ENCODE measurements at places on chromosomes 6 and 20.

GRCh38 chr20:50674138-50674825 lies 17.1 kb downstream of the RIPOR3 start:
- DNase-seq: no peak

DNA sequence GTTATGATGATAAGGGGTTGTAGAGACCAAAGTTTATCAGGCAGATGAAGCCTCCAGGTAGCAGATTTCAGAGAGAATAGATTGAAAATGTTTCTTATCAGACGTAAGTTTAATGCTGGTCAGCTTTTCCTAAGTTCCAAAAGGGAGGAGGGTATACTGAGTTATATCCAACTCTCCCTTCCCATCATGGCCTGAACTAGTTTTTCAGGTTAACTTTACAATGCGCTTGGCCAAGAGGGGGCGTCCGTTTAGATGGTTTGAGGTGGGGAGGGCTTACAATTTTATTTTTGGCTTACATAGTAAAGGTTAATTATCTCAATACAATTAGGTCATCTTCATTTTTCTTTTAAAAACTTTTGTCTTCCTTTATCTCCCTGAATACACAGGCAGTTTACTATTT lies 19.4 kb upstream of the IL22RA2 start:
- no peak for DNase-seq

GRCh38 chr6:94478133-94479005 lies 1059.0 kb upstream of the EPHA7 start:
- no peak for DNase-seq

- DNase-seq: no peak
These were observed 26.5 kb downstream of the FYN start for GRCh38 chr6:111846492-111847409.

GRCh38 chr20:25361287-25361683 lies 29.4 kb downstream of the ABHD12 start:
- peak; percentile 61 for DNase-seq

- peak; percentile 19 for DNase-seq
These were observed 105.1 kb downstream of the TOX2 start for GRCh38 chr20:44019638-44020335.

GRCh38 chr20:32678948-32679347 lies 5.2 kb upstream of the C20orf203 start:
- peak; percentile 19 for DNase-seq

GRCh38 chr6:20437639-20438038 lies 36.0 kb downstream of the E2F3 start:
- no peak for DNase-seq

GRCh38 chr6:74966712-74967111 lies 239.1 kb downstream of the COL12A1 start:
- DNase-seq: no peak

DNA sequence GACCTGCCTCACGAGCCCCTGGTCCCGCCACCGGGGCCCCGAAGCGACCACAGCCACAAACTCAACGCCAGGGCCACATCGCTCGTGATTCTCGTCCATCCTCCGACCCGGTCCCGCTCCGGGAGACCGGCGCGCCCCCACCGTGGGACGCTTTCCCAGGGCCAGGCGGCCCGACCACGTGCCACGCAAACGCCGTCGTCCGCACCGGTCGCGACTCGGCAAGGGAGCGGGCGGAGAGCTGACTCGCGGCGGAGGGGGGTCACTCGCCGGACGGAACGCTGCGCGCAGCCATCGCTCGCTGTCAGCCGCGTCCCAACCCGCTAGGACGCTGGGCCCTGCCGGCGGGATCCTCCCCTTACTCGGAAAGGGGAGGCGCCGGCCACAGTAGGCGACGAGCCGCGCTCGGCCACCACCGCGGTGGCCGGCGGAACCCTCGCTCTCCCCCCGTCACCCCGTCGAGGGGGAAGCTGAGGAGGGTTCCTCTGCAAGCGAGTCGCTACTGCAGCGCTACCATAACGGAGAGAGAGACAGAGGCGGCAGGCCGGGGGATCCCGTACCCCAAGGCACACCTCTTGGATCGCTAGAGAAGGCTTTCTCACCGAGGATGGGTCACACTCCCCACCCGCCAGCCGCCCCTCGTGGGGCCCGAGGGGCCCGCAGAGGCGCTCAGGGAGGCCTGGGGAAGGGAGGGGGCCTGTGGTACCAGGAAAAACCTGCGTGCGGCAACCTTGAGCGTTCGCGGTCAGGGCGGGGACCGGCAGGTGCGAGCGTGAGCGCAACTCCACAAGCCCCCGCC lies 511.8 kb upstream of the ZNF337 start:
- no peak for DNase-seq

- DNase-seq: peak; percentile 86
These were observed 138.9 kb downstream of the TENT5A start for GRCh38 chr6:81613606-81614005.

- DNase-seq: no peak
These were observed 213.7 kb upstream of the SGK1 start for GRCh38 chr6:134531611-134532010.

GRCh38 chr6:159467473-159468041 lies 225.5 kb downstream of the SOD2 start:
- no peak for DNase-seq

DNA sequence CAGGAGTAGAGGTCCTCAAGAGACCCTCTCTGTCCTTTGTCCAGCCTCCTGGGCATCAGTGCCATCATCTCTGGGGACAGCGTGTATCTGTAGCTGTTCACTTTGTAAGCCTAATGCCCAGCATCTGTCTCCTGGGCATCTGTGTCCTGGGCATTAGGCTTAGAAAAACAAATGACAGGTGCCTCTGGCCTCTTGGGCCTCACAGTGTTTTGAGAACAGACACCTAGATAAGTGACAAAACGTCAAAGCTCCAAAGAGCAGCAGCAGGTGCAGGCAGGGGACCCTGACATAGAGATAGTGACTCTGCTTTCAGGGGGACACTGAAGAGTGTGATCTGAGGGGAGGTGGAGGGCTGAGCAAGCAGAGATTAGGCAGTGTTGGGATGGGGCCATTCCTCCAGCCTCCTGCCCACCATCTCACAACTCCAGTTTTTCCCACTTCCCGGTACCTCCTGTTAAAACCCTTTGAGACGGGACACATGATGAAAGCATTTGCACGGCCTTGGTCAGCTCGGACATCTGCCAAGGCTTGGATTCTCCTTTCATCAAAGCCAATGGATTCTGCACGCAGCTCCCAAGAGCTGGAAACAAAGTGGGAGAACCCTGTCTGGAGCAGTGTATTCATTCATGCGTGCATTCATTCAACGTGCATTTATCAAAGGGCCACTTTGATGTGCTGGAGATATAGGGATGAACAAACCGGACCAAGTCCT lies 55.5 kb upstream of the CD93 start:
- DNase-seq: peak; percentile 86

- peak; percentile 49 for DNase-seq
These were observed 19.7 kb downstream of the ACSS2 start for GRCh38 chr20:34896086-34896621.

- DNase-seq: no peak
These were observed 956.5 kb downstream of the TFAP2A start for GRCh38 chr6:9458424-9458823.

GRCh38 chr6:107264357-107264840 lies 149.1 kb upstream of the BEND3 start:
- DNase-seq: peak; percentile 68

- DNase-seq: peak; percentile 10
These were observed 92.9 kb downstream of the ZMYND8 start for GRCh38 chr20:47263465-47264084.

DNA sequence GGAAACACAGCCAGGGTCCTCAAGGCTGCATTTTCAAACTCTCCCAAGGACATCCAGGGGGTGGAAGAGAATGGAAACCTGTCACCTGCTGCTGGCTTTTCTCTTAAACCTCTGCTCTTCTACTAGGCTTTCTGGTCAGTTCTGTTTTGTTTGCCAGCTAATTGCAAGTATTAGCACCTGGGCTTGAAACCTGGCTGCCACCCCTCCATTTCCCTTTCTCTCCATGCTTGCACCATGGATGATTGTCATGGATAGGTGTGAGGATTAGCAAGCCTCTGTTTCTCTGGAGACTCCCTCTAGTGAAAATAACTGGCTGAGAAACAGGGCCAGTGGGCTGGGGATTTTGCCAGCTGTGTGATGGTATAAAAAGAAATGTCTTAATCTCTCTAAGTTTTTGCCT lies 33.0 kb upstream of the GPR6 start:
- DNase-seq: no peak

DNA sequence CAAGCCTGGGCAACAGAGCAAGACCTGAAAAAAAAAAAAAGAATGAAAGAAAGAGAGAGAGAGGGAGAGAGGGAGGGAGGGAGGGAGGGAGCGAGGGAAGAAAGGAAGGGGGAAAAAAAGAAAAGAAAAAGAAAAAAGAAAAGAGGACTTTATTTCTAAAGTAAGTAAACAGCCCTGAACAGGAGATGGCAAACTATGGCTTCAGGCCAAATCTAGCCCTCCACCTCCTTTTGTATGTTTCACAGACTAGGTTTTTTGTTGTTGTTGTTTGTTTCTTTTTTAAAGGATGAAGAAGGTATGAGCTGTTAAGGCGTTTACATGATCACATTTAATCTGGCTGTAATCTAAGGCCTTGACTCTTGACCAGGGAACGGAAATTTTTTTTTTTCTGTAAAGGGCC lies 711.1 kb upstream of the NRSN1 start:
- no peak for DNase-seq

DNA sequence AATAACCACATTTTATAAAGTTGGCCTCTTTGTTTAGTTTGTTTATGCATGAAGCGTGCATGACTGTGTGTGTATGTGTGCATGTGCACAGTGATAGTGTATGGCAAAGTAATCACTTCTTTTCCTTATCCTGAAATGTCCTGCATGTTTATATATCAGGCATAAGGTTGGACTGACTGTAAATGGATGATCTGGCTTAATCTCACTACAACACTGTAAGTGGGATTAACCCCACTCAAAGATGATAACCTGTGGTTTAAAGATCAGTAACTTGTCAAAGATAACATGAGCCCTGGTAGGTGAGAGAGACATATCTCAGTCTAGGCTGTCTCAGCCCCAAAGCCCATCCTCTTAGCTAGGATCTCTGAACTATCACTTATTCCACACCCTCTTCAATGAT lies 376.6 kb upstream of the TSHZ2 start:
- DNase-seq: no peak

DNA sequence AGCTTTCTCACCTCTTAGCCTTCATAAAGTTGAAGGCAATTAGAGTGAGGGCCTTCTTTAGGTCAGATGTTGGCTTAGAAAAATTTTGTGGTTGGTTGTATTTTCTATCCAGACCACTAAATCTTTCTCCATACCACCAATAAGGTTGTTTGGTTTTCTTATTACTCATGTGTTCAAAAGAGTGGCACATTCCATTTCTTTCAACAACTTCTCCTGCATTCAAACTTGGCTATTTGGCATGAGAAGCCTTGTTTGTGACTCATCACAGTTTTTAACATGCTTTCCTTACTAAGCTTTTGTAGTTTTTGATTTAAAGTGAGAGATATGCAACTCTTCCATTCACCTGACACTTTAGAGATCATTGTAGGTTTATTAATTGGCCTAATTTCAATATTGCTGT lies 949.6 kb downstream of the TBC1D32 start:
- peak; percentile 56 for DNase-seq

- no peak for DNase-seq
These were observed 266.5 kb upstream of the CITED2 start for GRCh38 chr6:139640921-139641320.

DNA sequence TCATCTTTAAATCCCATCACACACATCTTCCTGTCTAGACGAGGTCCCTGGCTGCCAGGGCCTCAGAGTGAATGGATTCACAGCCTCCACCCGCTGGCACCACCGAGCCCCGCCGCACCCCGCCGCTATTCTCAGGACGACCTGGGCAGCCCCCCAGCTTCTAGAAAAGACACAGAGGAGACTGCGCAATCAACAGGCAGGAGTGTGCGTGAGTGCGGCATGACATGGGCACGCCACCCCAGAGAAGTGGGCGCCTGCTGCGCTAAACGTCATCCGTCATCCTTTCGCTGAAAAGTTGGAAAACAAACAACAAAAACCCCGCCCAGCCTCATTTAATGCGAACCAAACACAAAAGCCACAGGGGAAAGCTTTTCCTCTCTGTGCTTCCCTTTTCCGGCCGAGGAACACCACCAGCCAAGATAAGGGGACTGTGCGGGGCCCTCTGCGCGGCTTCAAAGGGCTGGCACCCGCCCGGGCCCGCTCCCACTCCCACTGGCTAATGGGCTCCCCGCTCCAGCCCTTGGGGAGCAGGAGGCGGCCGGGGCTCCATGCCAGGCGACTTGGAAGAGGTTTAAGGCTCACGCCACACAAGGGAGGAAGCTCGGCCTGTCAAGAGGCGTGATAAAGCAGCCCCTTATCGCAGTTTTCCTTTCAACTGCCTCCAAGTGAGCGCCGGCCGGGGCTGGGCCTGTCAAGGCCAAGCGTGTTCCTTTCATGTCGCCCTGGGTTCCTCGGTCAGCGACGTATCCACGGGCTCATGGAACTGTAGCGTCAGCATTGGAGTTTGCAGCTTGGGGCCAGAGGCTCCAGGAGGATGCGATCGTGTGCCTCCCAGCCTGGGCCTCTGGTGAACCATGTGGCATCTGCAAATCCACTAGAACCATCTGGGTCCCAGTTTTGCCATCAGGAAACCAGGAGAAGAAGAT lies 50.1 kb downstream of the NFATC2 start:
- peak; percentile 73 for DNase-seq

DNA sequence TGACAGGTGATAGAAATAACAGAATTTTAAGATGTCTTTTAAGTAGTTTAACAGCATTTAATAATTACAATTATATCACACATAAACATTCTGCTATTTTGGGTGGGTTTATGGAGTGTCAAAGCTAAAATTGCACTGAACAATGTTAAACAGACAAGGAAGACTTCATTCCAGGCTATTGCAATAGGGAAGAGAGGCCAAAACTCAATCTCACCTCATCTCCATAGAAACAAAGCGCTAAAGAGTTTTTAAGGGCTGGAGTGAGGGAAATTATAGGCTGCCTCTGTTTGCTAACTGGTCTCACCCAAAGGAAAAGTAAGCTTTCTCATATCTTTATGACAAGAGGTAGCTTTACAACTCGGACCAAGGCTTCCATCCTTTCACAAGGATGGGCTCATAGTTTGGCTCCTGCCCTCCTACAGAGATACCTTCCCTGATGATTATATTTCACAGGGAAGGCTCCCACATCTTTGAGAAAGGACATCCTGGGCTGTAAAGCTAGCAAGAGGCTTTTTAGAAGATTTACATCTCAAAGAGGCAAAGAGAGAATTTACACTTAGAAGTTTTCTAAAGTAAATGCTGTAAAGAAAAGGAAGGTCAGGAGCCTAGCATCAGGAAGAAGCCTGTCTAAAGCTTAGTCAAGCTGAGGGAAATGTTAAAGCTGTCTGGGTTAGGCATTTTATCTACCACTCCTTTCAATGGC lies 350.2 kb upstream of the IMPG1 start:
- no peak for DNase-seq

Data from astrocyte (in vitro differentiated cells and primary cell).